ENCODE measurements at places on chromosomes 1 and 21.

- no peak for DNase-seq
Observed at GRCh38 chr1:71908871-71909390, 373.4 kb downstream of the NEGR1 start.

GRCh38 chr1:10209905-10210810 is at the start of gene KIF1B:
Gene KIF1B, plus strand, starts transcription at chr1:10210570. Its CDS starts 21,759 bp downstream, at chr1:10232329.
- peak; percentile 99 for DNase-seq

DNA sequence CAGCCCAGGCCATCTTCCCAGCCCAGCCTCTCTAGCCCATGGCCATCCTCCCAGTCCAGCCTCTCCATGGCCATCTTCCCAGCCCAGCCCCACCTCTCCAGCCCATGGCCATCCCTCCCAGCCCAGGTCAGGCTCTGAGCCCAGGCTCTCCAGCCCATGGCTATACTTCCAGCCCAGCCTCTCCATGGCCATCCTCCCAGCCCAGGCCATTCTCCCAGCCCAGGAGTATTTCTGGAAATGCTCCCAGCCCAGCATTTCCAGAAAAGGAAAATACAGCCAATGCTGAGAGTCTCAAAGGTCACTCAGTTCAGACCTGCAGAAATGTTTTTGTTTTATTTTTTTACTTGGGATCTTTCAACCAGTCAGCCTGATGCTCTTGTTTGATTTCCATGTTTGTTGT is 70.0 kb upstream of the ZNF281 start:
- DNase-seq = no peak

DNA sequence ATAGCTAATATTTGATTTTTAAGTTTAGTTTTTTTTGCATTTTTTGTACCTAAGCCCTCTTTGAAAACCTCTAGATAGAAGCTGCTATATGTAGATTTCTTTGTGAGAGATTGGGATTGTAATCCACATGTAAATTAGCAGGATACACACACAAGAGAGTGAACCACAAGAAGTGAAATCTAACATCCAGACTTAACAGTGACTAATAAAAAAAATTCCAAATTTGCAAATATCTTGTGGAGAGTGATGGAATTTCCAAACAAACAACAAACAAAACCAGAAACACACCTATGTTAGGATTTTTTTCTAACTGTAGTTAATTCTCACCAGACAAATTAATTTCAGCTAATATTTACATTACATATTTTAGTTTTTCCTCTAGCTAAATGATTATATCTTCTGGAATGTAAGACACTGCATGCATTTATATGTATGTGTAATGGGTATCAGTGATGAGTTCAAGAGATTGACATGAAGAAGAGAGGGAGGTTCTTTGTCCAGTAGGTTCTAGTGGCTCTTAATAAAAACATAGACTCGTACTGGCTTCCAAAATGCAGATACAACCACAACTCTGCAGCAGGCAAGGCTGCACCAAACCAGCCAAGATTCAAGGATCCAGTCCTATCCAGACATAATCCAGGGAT is 12.8 kb downstream of the CLDN17 start:
- DNase-seq = no peak

GRCh38 chr1:112722601-112723510 is 7.7 kb upstream of the PPM1J start:
- DNase-seq = no peak

- DNase-seq = no peak
Observed at GRCh38 chr1:214467078-214467585, 84.3 kb downstream of the PTPN14 start.

DNA sequence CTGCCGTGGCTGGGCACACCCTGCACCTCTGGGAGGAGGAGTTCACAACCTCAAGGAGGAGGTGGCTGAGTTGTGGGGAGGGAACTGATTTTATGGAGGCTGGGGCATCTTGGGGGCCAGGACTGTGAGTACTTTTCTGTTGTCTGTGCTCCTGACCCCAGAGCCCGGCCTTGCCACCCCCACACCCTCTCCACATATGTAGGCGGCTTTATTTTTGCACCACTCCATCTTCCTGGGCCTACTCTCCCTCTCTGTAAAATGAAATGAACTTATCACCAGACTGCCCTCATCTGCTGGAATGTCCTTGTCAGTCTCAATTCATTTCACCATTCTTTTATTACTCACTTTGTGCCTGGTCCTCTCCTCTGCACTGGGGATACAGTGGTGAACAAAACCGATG is 12.8 kb downstream of the FOXD2 start:
- no peak for DNase-seq

DNA sequence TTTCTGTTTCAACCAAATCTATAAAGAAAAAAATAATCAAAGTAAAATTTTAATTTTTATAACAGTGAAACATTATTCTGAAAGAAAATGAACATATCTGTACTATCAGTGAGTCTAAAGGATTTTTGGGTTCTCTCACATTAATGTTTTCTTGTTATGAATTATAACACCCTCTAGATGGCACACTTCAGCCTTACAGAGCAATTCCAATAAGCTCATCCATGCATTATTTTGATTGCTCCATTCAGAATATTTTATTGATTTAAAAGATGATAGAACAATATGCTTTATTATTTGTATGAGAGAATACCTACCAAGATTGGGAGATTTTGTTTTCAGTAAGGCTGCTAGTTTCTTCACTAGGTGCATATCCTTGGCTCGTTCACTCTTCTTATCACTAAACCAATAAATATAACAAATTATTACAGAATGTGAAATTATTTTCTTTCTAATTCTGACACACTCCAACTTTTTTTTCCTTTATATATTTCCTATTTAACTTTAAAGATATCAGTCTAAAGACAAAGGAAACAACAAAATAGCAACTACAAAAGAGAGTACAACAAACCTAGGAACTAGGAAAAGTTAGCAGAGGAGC is 82.4 kb downstream of the RAB3GAP2 start:
- DNase-seq = peak; percentile 19

DNA sequence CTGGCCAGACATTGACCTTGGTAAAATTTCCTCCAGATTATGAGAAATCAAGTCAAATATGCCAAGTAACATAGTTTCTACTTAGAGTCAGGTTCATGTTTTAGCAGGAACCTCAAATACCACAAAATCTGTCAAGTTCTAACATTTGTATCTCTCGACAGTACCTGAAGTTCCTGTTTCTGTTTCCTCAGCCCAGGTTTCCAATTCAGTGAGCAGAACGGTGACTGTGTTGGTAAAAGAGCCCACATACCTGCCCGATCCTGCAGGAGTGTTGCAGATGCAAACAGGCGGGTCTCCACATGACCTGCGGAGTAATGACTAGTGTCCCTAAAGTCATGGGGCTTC is 57.9 kb upstream of the LGALS8 start:
- DNase-seq = peak; percentile 26

DNA sequence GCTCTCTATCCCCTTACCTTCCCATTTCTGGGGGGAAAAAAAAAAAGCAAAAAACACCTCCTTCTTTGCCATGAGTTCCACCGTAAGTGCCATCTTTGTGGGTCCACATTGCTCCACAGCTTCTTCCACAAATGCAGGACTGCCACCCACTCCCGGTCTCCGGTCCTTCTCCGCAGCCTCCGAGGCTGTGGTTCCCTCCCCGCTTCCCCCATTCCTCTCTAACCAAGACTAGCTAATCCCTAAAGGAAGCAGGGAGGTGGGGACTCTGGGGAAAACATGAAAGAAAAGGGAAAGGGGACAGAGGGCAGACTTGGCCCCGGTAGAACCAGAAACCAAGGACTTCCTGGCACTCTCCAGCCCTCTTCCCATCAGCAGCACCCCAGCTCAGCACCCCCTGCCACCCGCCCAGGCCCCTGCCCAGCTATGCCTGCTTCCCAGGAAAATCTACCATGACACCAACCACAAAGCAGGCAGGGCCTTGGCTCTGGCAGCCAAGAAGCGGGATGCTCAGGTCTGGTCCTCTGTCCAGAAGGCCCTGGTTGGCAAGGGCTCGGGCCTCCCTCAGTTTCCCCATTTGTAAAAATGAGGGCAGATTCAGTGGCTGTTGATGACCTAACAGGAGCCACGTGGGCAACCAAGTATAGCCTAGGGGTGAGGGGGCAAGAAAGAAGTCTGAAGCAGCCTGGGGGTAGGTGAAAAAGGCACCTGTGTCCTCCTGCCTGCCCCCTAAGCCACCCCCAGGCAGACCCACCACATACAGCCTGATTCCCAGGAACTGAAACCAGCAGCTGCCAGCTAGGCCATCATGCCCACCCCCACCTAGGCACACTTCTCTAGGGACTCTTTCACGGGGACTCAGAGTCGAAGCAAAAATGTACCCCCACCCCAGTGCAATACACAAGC is 2.5 kb downstream of the EPHA2 start:
- DNase-seq = no peak

GRCh38 chr1:93845538-93846205 is 33.3 kb downstream of the DNTTIP2 start:
- peak; percentile 77 for DNase-seq

DNA sequence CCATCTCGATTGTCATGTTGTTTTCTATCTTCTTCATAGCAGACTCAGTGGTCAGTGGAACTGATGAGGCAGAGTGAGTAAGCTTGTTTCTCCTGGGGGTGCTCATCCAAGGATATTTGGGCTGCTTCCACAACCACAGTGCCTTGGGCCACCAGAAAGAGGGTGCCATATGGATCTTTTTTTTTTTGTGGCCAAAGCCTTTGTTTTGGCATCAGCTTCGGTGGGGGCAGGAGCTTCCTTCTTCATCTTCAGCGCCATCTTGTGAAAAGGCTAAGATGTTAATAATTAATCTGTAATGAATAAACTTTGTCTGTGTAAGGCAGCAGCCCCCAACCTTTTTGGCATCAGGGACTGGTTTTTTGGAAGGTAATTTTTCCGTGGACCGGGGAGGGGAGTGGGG is 6.6 kb upstream of the PLPP3 start:
- DNase-seq = no peak

DNA sequence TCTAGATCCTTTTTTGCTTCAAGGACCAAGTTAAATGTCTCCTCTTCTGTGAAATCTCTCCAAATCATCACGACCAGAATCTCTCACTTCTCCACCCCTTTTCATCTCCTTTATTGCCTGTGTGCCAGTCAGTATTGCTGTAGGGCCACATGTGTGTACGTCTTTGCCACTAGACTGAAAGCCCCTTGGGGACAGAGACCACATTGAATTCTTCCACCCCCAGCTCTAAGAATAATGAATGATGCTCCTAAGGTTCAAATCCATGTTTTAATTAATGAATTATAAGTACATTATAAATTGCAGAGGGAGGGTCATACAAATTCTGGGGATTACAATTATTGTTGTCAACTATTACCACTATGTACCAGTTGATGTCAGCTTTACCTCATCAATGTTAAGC is 343.8 kb downstream of the USP25 start:
- no peak for DNase-seq

DNA sequence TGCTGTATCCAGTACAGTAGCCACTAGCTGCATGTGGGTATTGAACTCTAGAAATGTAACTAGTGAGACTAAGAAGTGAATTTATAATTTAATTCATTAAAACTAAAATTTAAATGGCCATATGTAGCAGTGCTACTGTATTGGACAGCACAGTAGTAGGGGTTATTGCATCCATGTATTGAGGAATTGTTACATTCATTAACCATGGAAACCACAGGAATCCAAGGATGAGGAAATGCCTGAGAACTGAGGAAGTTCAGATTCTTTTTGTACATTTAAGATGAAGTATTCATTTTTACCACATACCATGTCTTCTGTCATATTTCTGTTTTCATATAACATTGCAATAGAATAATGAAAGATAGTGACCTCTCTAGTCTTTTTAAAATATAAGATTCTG is 2.6 kb downstream of the MTF2 start:
- no peak for DNase-seq

DNA sequence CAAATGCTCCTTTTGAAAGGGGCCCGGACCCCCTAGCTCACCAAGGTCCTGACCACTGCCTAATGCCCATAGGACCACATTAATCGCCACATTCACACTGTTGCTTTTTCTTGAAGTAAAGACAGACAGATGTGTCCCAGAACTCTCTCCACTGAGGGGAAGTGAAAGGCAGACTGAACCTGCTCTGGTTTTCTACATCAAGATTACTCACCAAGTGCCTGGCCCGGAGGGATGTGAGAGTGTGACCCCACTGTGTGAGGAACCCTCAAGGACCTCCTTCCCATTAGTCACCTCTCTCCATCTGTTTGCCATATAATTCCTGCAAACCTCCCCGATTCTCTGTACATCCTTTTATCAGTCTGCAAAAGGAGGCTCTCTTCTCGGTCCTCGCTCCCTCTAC is 381.5 kb downstream of the OMA1 start:
- DNase-seq = no peak

- DNase-seq = peak; percentile 77
Observed at GRCh38 chr1:87335175-87335884, 6.7 kb downstream of the LMO4 start.
